AG09319 (cell line): ENCODE measurements at places on chromosomes 5 and 9.
A peak's percentile ranks its signal among the peaks of the same experiment; 100 is the strongest.

DNA sequence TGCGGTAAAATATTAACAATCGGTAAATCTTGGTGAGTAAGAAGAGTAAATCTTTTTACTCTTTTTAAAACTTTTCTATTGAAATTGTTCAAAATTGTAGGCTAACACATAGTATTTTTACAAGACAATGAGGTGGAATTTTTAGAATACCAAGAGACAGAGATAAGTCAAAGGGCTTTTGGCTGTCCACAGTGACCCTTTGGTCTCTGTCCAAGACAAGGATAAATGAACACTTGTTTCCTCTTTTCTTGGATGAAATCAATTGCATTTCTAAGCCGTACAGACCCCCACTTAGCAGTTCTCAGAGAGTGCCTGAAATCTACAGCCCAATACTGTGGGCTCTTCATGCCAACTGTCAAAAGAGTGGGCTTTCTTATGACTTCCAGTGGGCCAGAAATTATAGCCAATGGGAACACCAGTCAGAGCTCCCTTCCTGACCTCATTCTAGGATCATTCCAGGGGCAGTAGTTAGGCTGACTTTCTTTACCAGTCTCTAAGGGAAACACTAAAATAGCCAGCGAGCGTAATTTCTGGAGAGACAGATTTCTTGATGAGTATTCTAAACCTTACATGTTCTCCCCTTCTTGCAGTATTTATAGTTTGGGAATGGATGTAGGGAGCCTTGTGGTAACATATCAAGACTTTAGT lies 74.1 kb downstream of the GALNT10 start:
- no peak for DNase-seq

DNA sequence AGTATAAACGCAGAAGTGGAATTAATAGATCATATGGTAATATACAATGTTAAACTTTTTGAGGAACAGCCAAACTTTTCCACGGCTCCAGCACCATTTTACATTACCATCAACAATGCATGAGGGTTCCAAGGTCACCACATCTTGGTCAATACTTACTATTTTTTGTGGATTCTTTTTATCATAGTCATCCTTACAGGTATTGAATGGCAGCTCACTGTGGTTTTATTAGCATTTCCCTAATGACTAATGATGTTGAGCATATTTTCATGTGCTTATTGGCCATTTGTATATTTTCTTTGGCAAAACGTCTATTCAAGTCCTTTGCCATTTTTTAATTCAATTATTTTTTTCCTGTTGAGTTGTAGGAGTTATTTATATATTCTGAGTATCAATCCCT lies 14.1 kb upstream of the RAPGEF6 start:
- no peak for DNase-seq

DNA sequence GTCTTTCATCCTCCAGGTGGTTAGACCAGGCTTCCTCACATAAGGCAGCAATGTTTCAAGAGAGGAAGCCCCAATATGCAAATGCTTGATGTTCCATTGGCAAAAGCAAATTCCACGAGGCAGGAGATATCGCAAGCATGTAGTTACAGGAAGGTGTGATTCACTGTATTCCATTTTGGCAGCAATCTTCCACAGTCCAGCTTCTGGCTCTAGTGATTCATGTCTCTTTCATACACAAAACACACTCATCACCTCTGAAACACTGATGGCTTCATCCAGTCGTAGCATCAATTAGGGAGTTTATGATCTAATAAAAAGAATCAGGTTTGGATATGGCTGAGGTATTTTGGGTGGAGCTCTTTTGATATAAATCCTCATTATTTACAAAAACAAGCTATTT lies 552.2 kb upstream of the RIOK2 start:
- peak; percentile 18 for DNase-seq

DNA sequence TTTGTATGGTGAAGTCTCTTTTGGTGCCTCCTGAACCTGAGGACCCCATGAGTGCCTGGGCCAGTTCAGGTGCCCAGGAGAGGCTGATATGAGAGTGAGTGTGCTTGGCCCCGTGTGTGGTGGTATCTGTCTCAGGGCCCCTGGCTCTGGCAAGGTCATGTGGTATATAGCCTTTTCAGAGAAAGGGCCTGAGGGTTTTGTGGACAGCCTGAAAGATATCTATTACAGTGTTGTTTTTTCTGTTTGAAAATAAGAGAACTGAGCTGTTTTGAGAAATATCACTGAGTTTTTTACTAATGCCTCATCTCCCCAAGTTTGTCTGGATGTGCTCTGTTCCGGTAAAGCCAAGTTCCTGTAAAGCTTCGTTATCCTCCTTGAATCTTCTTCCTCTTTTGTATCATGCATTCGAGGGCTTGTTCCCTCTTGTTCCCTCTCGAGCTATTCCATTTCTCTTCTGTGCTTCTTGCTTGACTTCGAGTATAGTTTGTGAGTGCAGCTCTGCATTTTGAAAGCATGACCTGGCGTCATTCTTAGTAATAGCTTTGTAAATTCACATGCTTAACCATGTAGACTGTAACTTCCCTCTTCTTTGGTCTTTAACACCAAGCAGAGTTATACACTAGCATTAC lies 122.3 kb downstream of the MAST4 start:
- no peak for DNase-seq

DNA sequence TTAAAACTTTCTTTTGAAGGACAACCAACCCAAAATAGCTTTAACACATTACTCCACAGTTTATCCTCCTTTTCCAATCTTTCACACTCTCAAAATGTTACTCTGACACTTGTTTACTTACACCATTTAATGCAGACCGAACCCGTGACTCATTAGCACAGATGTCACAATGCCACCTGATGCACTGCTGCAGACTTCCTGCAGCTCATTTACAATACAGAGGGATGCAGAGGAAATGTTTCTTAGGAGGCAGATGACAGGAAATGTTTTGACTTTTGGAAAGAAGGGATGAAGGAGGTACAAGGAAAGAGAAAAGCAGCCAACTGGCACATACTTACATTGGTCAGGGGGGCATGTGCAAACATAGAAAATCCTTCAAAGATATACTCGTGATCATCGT lies 39.0 kb downstream of the DROSHA start:
- DNase-seq: no peak

GRCh38 chr9:128073253-128073886 lies 5.3 kb downstream of the SLC25A25 start:
- DNase-seq: no peak

DNA sequence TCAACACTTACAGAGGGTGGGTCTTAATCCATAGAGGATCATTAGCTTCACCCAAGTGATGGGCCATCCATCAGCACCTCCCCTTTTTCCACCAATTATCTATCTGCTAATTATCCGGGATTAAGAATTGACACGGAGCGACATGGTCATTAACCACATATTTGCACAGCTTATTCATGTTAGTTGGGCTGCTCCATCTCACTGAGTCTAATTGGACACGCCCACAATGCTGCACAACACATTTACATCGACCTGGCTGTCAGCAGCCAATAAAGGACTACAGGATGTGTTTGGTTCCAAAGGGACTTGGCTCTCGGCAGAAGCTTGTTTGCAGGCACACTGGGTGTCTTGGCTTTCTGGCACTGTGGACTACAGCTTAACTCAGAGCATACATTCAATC lies 21.6 kb downstream of the FOXE1 start:
- DNase-seq: no peak

- DNase-seq: no peak
Observed at GRCh38 chr9:108666240-108666784, 189.5 kb downstream of the ACTL7B start.

DNA sequence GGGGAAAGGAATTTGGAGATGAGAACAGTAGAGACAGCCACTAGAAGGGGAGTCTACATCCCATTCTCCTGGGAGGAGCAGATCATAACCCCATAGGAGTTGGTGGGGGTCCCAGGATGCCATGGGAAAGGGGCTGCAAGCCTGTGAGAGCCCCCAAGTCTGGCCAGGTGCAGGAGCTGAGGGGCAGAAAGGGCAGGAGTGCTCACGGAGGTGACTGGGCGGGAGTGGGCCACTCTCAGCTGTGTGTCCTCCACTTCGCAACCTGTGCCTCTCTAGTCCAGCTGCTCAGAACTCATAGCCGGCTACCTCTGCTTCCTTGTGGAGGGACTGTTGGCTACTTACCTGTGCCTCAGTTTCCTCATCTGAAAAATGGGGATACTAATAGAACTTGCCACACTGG lies 263.9 kb downstream of the FSTL4 start:
- no peak for DNase-seq

- no peak for DNase-seq
Observed at GRCh38 chr9:131050831-131051230, 41.9 kb downstream of the LAMC3 start.

GRCh38 chr9:83981126-83981871 lies 694 bp downstream of the RMI1 start:
- DNase-seq: no peak
